H9 (cell line): ENCODE measurements at places on chromosomes 7 and 10. TPM values are rescaled to one million over a fixed set of nuclear protein-coding genes. Genes with fewer than 3 reads are reported as not detected.

The BLNK gene
- not detected in 2 replicates for total RNA-seq

The CDC14C gene
- total RNA-seq: not detected in 2 replicates

The SLC39A12 gene
- total RNA-seq: not detected in 2 replicates

The TUBAL3 gene
- not detected in 2 replicates for total RNA-seq

- peaks cover 11% of the 10 kb centered on the region; the same call in 1 of the 2 replicates for H3K4me1 ChIP-seq
- no peak for DNase-seq
- H3K36me3 ChIP-seq: 0 out of 2 replicates have a peak, but pooled peaks cover 5% of the 10 kb centered on the region
- no peaks in the 10 kb centered on the region for H3K27me3 ChIP-seq
Observed at GRCh38 chr7:17497136-17497535, 198.7 kb downstream of the AHR start.

DNA sequence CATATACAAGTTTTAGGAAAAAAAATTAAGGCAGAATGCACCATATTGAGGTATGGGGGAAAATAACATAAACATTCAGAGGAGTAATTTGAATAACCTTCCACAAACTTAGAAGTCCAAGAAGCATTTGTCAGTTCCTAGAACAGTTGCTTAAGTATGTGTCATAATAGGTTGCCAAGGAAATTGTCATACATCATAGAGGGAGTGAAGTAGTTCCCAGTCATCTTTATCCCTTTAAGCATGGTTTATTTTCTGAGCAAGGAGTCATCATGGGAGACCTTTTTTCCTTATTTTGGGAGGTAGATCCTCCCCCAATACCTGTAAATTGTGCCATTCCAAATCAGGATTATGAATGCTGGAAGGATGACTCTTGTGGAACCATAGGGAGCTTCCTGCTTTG is at the start of gene SSMEM1:
TSS of gene SSMEM1 (plus strand) at position 219 of the 400 bp plus-strand sequence. CDS start at position 270, 51 bp downstream.
- no peaks in the 10 kb centered on the region for H3K27me3 ChIP-seq
- no peak within 1 kb of the TSS for H3K27ac ChIP-seq
- no peak within 1 kb of the TSS for H3K4me3 ChIP-seq
- no peaks in the 10 kb centered on the region; the same call in 1 of the 2 replicates for H3K4me1 ChIP-seq

DNA sequence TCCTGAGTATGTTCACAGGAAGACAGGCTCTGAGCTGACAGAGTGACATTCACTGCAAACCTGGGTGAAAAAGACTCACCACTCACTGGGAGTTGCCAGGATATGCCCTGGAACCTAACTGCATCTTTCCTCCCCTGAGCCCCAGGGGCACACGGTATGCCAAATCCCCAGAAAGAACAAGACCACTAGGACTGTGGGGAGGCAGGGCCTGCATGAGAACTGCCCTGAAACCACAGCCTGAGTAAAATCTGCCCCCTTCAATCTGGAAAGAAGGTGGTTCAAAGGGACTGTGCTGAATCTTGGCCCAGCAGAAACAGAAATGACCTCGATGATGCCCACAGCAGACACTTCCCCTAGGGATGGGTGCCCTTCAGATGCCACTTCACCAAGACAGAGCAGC is 6.5 kb downstream of the FAM53B start:
- H3K4me1 ChIP-seq: peaks cover 18% of the 10 kb centered on the region; the same call in 1 of the 2 replicates
- H3K27ac ChIP-seq: no peak overlapping the region
- H3K4me3 ChIP-seq: no peak overlapping the region
- no peak for DNase-seq
- H3K27me3 ChIP-seq: peaks cover 5% of the 10 kb centered on the region; the same call in 1 of the 2 replicates
- peaks cover 4% of the 10 kb centered on the region for H3K36me3 ChIP-seq

- H3K4me3 ChIP-seq: no peak overlapping the region
- H3K36me3 ChIP-seq: peaks cover 11% of the 10 kb centered on the region
- H3K27ac ChIP-seq: no peak overlapping the region
- H3K27me3 ChIP-seq: no peaks in the 10 kb centered on the region
- peaks cover 12% of the 10 kb centered on the region for H3K4me1 ChIP-seq
- no peak for DNase-seq
Observed at GRCh38 chr7:8115547-8116402, 146.2 kb downstream of the ICA1 start.

DNA sequence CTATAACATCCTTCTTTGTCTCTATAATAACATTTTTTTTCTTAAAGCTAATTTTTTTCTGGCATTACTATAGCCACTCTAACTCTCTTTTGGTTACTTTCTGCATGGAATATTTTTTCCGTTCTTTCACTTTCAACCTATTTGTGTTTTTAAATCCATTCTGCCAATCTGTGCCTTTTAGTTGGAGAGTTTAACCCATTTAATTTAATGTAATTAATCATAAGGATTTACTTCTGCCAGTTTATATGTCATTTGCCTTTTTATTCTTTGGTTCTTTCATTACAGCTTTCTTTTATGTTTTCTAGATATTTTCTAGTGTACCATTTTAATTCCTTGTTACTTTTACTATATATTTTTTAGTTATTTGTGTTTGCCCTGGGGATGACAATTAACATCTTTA is 78.6 kb downstream of the TMEM270 start:
- H3K27me3 ChIP-seq: no peaks in the 10 kb centered on the region
- H3K4me1 ChIP-seq: no peaks in the 10 kb centered on the region
- H3K27ac ChIP-seq: no peak overlapping the region
- no peak overlapping the region for H3K4me3 ChIP-seq
- no peak for DNase-seq
